ENCODE measurements at places on chromosomes 13 and 19.

DNA sequence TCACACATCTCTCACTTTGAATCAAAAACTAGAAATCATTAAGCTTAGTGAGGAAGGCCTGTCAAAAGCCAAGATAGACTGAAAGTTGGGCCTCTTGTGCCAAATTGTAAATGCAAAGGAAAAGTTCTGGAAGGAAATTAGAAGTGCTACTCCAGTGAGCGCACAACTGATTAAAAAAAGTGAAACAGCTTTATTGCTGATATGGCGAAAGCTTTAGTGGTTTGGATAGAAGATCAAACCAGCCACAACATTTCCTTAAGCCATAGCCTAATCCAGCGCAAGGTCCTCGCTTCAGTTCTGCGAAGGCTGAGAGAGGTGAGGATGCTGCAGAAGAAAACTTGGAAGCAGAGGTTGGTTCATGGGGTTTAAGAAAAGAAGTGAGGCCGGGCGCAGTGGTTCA is 7.6 kb downstream of the PCCA start:
- no peak for DNase-seq

- DNase-seq = no peak
These were observed 414.2 kb downstream of the FOXO1 start for GRCh38 chr13:40252241-40252640.

DNA sequence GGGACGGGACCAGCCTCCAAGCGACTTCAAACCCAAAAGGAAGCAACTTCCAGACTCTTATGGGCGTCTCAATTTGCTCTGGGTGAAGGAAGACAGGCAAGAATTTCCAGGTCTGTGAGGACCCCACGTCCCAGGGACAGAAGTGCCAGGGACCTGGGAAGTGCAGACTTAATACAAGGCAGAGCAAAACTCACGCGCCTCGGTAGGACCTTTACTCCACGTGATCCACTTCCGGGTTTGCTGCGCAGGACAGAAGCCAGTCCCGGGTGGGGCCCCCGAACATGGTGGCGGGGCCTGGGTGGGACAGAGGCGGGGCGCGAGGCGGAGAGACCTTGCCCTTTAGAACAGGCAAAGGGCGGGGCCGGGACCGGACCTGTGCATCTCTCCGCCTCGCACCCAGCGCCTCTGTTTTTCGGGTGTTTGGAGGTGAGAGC is 9.3 kb downstream of the ZNF611 start:
- no peak for DNase-seq

DNA sequence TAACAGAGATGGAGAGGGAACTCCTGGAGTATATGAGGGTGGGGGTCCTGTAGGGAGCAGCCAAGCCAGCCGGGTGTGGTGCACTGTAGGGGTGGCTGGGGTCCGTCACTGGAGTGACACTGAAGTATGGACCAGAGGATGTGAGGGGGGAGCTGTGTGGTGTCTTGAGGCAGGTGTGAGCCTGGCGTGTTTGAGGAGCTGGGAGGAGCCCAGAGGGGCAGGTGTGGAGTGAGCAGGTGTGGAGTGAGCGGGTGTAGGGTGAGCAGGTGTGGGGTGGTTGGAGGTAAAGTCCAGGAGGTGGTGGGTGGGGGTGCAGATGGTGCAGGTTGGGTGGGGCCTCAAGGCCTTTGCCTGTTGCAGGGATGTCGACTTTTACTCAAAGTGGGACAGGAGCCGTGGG is 5.9 kb downstream of the B3GNT8 start:
- DNase-seq = no peak

GRCh38 chr19:17137417-17137816 is 61.8 kb downstream of the MYO9B start:
- DNase-seq = no peak

- DNase-seq = no peak
These were observed 33.6 kb downstream of the ELF1 start for GRCh38 chr13:40985381-40986100.

DNA sequence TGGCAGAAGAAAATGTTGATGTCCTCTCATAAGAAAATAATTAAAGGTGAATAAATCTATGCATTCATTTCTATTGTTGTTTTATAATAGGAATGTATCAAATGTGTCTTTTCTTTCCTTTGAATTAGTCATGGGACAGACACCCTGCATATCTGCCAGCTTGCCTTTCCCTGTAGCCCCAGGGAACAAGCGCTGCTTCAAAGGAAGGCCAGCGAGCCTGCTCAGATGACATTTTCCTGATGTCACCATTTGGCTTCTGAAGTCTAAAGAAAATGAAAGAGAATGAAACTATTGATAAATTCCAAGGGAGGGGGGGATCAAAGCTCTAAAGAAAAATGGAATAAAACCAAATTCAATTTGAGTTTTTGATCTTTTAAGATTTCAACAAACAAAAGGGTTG is 574.8 kb downstream of the IRS2 start:
- no peak for DNase-seq

- no peak for DNase-seq
These were observed 8.2 kb upstream of the ZNF527 start for GRCh38 chr19:37362733-37363132.

GRCh38 chr19:3604987-3605343 is 1.7 kb downstream of the TBXA2R start:
- DNase-seq = no peak

DNA sequence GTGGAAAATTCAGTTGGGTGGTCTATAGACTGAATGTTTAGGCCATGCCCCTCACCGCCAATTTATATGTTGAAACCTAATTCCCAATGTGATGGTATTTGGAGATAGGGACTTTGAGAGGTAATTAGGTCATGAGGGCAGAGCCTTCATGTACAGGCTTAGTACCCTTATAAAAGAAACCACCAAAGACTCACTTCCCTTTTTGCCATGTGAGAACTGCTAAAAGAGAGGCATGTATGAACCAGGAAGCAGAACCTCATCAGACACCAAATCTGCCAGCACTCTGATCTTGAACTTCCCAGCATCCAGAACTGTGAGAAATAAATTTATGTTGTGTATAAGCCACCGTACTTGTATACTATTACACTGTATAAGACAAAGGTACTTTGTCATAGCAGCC is 40.6 kb downstream of the UQCRFS1 start:
- no peak for DNase-seq

- DNase-seq = no peak
These were observed 13.3 kb downstream of the CAPN12 start for GRCh38 chr19:38730731-38731589.

GRCh38 chr13:19601749-19602725 is 31.4 kb upstream of the MPHOSPH8 start:
- no peak for DNase-seq

- DNase-seq = no peak
These were observed 6.4 kb upstream of the SHISA7 start for GRCh38 chr19:55449469-55449868.

GRCh38 chr19:29798774-29799497 is 12.9 kb upstream of the CCNE1 start:
- DNase-seq = no peak

DNA sequence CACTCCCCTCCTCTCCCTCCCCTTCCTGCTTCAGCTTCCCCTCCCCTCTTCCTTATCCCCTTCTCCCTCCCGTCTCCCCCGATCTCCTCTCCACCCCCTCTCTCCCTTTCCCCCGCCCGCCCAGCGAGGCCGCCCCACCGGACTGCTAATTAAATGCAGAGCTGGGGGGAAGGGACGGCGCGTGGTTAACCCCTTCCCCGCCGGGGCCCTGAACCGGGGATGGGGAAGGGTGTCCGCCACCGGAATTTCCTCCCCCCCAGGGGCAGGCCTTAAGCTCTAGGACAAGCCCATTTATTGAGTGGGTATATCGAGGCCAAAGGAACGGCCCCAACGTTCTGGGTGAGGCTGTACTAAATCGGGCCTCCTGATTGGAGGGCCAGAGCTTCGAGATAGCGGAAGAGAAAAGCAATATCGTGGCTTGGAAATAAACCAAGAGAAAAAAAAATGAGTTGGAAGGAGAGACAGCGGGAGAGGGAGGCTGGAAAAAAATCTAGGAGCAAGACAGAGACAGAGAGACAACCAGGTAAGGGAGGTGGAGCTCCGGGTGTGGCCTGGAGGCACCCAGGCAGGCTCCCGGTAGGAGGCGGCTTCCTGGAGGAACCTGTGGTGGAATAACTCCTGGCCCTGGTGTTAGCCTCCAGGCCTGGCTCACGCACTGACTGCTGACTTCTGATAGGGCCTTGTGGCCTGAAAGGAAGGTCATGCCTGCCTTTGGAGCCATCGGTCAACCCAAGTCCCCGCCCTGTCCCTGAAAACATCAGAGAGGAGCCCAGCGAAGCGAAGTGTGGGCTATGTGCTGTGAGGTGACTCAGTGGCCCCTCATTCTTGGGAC is 11.6 kb upstream of the JUND start:
- no peak for DNase-seq

- no peak for DNase-seq
These were observed at the start of gene SIGLEC9 for GRCh38 chr19:51124729-51125128. SIGLEC9 (plus strand) TSS chr19:51124906; CDS start chr19:51124975, 69 bp downstream.

DNA sequence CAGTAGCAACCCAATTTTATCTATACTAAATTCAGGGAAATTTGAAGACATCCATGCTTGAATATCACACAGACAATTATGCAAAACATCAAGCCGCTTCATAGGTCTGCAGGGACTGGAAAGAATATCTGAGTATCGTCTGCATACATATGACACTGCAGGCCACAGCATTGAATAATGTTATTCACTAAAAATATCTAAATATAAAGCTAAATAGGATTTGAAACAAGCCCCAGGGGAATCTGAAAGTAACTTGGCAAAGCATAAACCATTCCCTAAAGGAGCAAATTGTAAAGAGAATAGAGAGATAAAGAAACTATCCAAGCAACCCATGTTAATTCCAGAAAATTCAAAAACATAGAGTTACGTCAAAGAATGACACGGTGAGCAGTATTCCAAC is 1251.0 kb downstream of the PCDH17 start:
- DNase-seq = no peak

GRCh38 chr13:20442798-20443381 is 82.8 kb downstream of the CRYL1 start:
- DNase-seq = no peak

DNA sequence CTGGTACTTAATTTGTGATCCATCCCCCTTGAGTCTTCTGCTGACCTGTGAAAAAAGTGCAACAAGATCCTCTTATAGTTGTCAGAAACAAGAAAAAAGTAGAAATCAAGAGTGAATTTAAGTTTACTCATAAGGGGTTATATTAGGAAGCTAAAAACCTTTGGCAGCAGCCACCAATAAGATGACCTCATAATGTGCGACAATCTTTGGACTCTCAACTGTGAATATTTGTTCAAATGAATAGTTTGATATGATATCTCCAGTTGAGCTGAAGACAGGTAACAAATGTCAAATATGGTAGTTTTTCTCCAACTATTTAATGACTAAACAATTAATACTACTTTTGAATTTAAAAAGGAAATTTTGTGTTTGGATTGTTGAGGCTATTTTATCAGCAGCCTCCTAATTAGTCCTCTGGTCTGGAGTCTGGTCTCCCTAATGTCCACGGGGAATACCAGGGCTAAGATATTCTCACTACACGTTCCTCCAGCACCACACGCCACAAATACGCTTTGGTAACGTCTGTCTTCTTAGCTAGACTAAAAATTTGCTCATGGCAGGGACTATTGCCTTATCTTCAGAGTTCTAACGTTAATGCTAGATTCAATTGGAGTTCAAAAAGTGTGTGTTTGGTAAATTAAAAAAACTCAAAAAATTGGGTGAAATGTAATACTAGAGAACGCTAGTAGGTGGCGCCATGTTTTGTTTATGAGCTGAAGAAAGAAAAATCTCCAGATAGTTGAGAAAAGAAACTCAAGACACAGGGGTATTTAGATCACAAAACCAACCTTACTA is 51.0 kb upstream of the PDX1 start:
- DNase-seq = no peak

DNA sequence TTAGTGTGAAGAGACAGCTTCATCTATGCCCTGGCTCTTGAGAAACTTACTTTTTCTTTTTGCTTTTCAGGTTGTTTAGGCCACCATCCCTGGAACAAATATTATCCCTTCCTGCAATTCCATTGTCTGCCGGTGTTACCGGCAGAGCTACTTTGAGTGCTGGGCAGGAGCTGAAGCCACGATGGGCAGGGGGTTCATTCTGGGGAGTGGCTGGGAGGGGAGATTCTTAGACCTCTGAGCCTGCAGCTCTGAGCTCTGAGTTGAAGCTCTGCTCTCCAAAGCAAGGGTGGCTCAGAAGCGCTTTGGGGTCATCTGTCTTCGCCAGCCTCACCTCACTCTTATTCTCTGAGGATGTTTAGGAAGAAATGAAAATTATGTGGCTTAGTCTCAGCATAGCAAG is 1066.6 kb upstream of the SLC10A2 start:
- no peak for DNase-seq

DNA sequence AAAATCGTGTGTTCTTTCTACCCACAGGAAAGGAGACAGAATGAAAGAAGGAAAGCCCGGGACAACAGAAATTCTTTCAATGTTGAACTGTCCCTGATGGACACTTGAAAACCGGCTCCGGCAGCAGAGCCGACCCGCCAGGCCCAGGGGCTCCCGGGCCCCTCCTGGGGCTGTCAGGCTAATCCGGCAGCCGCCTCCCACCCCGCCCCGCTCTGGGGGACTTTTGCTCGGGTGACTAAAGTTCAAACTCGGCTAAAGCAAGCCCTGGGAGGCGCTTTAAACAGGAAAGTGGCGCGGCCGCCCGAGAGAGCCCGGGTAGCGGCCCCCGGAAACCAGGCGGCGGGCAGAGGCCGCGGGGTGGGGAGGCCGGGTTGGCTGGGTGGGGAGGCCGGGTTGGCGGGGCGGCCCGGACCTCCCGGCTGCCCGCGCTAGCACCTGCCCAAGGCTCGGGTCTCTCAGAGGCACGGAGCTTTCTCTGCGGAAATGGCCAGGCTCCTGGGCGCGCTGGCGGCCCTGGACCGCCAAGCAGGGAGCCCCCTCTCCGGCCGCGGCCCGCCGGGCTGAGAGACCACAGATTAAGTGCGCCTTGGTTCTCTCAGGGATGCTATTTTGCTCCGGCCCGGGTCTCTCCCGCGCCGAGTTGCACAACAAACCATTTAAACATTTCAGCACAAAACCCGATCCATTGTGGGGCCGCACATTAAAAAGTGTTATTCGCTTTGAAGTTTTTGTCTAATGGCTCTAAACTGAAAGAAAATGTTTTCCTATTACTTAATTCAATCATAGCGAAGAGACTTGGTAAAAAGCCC is 2.6 kb upstream of the GSX1 start:
- DNase-seq = no peak

GRCh38 chr13:84812078-84812477 is 929.8 kb upstream of the SLITRK1 start:
- no peak for DNase-seq

DNA sequence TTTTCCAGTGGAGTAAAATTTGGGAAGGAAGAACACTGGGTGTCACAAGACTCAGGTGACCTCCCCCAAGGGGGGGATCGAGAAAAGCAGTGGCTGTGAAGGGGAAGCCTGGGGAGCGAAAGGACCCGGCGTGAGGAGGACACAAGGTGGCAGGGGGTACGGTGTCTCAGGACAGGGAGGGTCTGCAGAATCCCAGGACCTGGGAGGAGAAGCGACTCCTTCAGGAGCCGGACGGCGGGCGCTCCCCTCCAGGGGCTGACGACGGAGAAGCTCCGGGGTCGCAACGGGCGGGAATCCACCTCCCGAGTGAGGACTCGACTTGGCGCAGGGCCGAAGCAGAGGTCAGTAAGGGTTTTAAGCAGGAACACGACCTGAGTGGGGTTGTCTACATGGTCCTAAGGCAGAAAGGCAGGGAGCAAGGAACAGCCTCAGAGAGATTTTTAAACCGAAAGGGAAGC is 529 bp downstream of the ZNF836 start:
- no peak for DNase-seq

Data from stimulated activated CD4-positive, alpha-beta T cell treated with anti-CD3 and anti-CD28 coated beads, Interleukin-1b, Interleukin-23, amount 100 ng/mL, for 1 hour (primary cell).